HS-5 (cell line): ENCODE measurements at places on chromosomes 6 and 20.

- DNase-seq: no peak
Observed at GRCh38 chr20:19141998-19142397, 70.4 kb upstream of the SLC24A3 start.

GRCh38 chr6:71621918-71622519 lies 264.3 kb upstream of the RIMS1 start:
- no peak for DNase-seq

DNA sequence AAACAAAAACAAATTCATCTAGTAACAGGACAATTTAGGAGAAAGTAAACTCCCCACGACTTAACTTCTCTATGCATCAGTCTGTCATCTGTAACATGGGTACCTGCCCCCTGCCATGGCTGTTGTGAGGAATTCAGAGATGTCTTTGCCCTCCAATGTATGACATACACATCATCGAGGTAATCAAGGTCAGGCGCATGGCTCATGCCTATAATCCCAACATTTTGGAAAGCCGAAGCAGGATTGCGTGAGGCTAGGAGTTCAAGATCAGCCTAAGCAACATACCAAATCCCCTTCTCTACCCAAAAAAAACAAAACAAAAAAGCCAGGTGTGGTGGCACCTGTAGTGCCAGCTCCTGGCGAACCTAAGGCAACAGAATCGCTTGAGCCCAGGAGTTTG lies 9.0 kb downstream of the EEF1A1 start:
- DNase-seq: no peak

GRCh38 chr6:11317885-11318771 lies 85.7 kb upstream of the NEDD9 start:
- DNase-seq: peak; percentile 98

GRCh38 chr20:53767206-53767930 lies 173.7 kb upstream of the ZNF217 start:
- DNase-seq: no peak

GRCh38 chr6:142906945-142907470 lies 38.0 kb downstream of the HIVEP2 start:
- no peak for DNase-seq

DNA sequence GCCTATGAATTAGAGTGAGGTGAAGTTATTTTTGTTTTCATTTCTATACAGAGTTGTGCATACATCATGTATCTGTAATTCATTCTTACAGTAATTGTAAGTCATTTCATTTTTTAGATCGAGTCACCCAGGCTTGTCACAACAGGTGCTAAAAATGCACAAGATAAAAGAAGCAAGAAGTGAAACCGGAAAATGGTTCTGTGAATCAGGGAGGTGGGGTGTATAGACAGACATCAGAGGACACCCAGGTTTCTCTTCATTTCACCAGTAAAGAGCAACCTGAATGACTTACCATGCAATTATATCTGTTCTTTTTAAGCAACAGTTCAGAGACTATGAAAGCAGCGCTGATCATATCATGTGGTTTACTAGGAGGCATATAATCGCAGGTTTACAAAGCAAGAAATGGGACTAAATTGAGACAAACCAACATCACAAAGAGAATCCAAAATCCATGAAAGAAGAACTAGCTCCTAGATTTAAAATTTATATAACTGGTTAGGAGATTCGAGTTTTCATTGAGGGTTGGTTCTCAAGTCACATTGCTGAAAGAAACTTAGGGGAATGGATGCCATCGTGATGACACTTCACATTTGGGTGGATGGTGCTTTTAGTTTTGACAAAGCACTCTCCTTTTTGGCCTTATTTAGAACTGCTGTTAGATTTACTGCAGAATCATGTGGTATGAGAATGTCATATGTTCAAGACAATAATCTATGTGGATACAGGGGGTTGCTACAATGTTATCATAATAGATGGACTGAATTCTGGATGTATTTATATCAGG lies 27.9 kb upstream of the TBC1D7 start:
- no peak for DNase-seq

- no peak for DNase-seq
Observed at GRCh38 chr6:14664621-14665315, 547.2 kb downstream of the CD83 start.

DNA sequence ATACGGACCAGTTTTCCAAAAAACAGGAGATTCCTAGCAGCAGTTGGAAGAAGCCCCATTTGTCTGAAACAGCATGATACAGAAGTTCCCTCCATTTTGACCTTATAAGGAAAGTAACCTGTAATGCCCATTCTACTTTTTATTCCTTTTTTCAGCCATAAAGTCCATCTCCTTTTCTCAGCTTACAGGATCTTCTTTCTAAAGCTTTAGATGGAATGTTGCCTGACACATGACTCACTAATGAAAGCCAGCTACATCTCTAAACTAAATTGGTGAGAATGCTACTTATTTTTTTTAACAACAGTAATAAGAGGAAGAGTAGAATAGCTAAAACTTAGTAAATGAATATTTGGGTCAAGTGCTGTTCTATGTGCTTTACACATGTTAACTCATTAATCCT lies 234.1 kb downstream of the CDH26 start:
- DNase-seq: no peak

DNA sequence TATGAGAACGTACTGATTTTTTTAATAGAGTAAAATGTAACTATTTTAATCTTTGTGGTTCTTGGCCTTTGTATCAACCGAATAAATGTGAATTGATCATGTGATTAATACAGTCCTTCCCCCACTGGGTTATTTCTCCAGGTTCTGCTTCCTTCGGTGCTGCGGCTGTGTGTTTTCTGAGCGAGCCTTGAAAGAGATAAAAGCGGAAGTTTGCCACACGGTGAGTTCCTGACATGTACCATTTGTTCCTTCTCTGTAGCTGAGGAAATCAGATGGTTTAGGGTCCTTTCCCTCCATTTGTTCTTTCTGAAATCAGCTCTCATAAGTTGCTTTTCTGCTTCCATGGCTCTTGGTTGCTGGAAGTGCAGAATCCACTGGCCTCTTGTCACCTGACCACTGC lies 15.5 kb downstream of the RTF2 start:
- no peak for DNase-seq

- no peak for DNase-seq
Observed at GRCh38 chr20:40686434-40686882, 2.6 kb downstream of the MAFB start.

DNA sequence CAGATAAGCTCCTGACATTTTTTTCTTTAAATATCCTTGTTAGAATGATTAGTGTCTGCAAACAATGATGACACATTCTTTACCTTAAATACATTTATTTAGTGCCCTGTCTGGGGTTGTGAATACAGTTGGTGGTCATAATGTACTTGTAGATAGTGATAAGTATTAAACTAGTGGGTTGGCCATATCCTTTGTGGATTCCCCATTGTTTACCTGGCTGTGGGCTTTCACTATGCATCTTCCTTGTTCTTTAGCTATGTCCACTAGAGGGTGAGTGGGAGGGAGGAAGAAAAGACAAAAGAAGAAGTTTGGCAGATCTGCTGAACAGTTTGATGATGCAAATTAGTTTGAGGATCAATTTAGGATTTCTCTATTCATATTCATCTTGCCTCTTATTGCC lies 15.7 kb downstream of the HS3ST5 start:
- DNase-seq: no peak

GRCh38 chr6:35417979-35418661 lies 34.0 kb upstream of the FANCE start:
- DNase-seq: no peak
